ENCODE measurements at places on chromosomes 2 and 18.

- DNase-seq, result no peak
Observed at GRCh38 chr2:10355471-10356438, 53.1 kb downstream of the HPCAL1 start.

DNA sequence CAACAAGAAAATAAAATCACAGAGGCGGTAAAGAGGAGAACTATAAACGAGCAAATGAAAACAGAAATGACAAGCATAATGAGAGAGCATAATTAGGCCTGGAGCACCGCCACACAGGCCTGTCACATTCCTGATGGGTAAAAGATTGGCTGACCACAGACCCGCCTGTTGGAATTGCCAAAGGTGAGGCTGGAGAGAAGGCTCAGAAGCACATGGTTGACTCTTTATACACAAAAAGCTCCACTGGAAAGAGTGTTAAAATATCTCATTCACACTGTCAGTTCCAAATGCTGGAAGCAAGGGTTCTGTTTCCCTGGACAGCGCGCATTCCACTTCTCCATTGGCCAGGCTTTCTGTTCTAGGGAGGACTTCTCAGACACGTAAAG lies 5.9 kb upstream of the LGALSL start:
- no peak for DNase-seq

DNA sequence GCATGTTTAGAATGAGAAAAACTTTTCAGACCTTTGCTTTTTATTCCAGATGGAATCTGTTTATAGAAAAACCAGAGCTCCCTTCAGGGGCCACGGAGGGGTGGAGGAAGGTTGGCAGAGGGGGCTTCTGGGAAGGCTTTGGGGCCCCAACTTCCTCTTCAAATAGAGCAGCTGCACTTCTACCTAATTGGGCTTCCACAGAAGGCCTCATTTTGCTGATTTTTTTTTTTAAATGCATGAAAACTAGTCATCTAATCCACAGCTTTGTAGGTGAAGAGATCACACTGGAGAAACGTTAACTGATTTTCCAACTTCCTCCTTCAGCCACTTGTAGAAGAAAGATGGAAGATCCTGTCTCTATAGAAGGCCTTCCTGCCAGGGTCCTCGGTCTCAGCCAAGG lies 181.8 kb downstream of the BCL11A start:
- no peak for DNase-seq

- DNase-seq, result no peak
Observed at GRCh38 chr2:132923787-132924186, 253.8 kb upstream of the LYPD1 start.

DNA sequence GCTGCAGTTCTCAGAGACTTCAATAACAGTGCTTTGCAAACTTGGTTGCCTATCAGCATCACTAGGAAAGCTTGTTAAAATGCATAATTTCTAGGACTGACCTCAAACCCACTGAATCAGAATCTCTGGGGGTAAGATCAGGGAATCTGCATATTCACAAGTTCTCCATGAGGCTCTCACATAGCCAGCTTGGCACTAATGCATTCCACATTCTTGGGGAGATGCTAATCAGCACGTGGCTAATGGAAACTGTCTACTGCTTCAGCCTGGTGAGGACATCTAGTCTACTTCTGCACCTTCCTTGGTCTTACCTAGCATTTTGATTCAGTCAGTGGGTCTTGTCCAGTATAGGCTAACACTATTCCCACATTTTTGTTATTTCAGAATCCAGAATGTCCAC lies 56.3 kb downstream of the RBKS start:
- no peak for DNase-seq

- DNase-seq, result no peak
Observed at GRCh38 chr2:237486819-237487448, at the start of gene MLPH. Gene MLPH, plus strand, starts transcription at chr2:237487251. Its CDS starts 6,176 bp downstream, at chr2:237493427.

GRCh38 chr2:42138163-42139015 lies 30.8 kb upstream of the EML4 start:
- DNase-seq, result peak; percentile 60

GRCh38 chr2:238238766-238239542 lies 884 bp downstream of the HES6 start:
- no peak for DNase-seq

- no peak for DNase-seq
Observed at GRCh38 chr2:168912466-168912865, 11.4 kb downstream of the G6PC2 start.

- no peak for DNase-seq
Observed at GRCh38 chr2:143231254-143231645, 102.0 kb downstream of the ARHGAP15 start.

DNA sequence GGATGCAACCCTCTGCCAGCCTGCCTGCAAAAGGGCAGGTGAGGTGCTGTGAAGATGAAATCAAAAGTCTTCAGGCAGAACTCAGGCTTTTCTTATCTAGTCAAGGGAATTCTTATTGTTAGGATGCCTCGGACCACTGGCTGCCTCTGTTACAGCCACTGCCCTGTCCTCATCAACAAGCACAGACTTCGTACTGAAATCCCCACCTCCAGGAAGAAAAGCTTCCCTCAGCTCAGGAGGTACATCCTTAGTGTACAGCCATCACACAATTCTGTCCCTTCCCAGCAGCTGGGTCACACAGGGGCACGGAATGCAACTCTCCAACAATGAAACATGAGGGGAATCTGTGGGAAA lies 10.1 kb upstream of the RNU4ATAC start:
- no peak for DNase-seq

- DNase-seq, result no peak
Observed at GRCh38 chr2:86199834-86200177, 549 bp downstream of the MRPL35 start.

DNA sequence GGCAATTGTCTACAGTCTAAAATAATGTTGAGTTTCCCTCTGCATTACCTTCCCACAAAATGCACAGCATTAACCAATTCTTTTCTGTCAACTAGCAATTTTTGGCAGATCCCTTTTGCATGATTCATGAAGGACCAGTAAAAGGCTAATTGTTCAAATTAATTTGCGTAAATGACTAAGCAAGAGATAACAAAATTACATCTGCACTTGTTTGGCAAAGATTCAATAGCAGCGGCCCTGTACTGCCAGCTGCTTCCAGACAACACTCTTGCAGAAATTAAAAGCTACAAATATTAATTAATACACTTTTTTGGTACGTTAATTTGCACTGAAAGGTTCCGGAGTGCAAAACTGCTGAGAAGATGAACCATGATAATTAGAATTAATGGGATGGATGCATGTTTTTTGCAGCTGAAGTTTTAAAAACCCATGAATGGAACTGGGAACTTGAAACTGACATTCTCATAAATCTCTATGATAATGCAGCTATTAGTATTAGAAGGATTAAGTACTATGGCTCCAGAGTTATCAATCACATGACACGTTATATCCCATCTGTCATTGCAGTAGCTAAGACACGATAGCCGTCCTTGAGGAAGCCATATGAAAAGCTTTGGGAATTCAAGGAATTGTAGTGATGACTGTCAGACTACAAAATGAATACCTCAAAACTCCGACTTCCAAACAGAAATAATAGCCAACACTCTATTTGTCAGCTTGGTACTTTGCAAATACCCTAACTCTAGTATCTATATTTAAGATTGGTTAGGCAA lies 1268.3 kb upstream of the ACVR2A start:
- DNase-seq, result no peak
